ENCODE measurements at places on chromosomes 3 and 15. TPM values are rescaled to one million over a fixed set of nuclear protein-coding genes. Genes with fewer than 3 reads are reported as not detected.

DNA sequence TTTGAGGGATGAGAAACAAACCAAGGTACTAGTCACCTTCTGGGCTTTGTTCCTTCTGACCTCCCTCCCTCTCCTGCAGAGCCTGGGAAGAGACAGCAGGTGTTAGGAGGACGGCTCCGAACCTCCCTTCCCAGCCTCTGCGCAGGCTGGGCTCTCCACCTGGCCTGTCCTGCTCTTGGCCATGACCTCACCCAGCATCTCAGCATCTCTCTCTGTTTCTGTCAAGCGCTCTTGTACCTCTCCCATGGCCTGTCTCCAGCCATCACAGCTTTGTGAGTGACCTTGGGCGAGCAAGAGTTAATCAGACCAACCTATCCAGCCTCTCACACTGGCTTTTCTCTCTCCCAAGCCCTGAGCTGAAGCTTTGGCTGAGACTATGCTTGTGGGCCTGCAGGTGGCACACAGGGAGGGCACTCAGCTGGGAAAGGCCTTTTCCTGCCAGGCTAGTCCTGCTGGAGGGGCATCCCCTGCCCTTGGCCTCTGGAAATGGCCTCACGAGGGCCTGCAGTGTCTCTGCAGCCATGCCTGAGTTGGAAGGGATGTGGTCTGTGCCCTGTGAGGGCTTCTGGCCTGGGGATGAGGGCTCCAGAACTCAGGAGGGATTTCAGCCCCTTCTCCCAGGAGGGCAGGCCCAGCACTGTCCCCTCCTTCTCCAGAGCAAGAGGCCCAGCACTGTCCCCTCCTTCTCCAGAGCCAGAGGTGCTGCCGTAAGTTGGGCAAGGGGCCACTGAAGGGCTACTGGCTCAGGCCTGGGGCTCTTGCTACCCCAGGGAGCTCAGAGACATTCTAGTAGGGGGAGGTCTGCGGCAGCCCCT, 2.1 kb downstream of the CHST13 start:
- DNase-seq = no peak

CFAP100 gene
- polyA plus RNA-seq = 0.11 TPM

GRCh38 chr15:91865950-91866349, 12.4 kb downstream of the SLCO3A1 start:
- DNase-seq = no peak

- DNase-seq = no peak
These were observed 357.2 kb downstream of the ROBO1 start for GRCh38 chr3:79410617-79411016.
